Aorta (tissue), 5 donors: ENCODE measurements at places on chromosomes 2 and 18. TPM values are rescaled to one million over a fixed set of nuclear protein-coding genes. Genes with fewer than 3 reads are reported as not detected.

DNA sequence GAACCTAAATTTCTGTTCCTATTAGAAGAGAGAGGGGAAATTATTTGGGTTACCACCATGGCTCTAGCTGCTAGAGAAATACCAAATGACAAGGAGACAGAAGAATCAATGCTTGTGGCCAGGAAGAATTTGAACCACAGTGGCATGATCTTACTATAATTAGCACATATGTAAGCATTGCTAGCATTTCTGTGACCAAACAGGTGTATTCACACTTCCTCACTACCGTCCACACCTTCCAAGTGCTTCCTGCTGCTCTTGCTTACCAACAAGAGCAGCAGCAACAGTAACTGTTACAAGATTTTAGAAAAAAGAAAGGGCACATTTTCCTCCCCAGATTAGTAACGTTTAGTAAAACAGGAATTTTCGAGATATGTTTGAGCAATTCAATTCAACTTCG, 60.5 kb downstream of the CDH7 start:
- DNase-seq = no peak

Gene MALL
- 6.2 TPM for polyA plus RNA-seq

- DNase-seq = no peak
These were observed 11.0 kb upstream of the NCKAP5 start for GRCh38 chr2:133579274-133579673.

- DNase-seq = no peak
These were observed 306.2 kb downstream of the SETBP1 start for GRCh38 chr18:44986933-44987332.

Gene FN1
- 916 TPM for polyA plus RNA-seq

- no peak for DNase-seq
These were observed 410.6 kb upstream of the FIGN start for GRCh38 chr2:164146441-164146840.

DNA sequence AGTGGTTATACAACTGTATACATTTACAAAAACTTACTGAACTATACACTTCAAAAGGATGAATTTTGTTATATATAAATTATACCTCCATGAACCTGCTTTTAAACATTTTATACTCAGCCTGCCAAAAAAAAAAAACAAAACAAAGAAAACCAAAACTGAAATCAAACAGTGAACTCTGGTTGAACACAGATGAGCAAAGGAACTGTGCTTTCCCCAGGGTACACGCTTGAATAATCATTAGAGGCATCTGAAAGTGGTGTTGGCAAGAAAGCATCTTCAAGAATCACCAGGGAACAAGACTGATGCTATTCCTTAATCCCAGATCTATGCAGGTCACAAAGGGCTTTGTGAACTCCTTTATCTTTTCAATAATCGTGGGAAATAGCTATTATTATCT, 77.0 kb upstream of the LYPD1 start:
- no peak for DNase-seq

- DNase-seq = no peak
These were observed 73.7 kb downstream of the DGKD start for GRCh38 chr2:233428008-233428407.

DNA sequence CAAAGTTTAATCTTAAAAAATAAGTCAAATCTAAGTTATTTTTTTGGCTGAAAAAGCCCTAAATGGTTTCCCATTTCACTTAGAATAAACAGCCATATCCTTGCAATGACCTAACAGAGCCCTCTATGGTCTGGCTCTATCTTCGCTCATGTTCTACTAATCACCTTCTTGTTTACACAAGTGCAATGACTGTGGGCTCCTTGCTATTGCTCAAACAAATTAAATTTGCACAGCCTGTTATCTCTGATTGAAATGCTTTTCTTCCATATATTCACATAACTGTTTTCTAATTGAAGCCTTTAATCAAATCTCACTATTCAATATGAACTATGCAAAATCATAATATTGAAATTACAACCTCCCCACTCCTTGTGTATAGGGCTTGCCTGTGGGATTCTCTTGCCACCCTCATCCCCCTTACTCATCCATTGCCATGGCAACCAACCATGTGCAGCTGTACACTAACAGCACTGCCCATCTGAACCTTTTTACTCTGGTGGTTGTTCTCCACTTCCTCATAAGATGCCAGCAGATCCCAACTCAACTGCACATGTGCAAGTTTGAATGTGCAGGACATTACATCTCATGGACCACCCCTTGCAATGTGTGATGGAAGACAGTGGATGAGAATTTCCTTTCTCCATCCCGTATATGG, 1083.2 kb downstream of the SOCS6 start:
- DNase-seq = no peak

DNA sequence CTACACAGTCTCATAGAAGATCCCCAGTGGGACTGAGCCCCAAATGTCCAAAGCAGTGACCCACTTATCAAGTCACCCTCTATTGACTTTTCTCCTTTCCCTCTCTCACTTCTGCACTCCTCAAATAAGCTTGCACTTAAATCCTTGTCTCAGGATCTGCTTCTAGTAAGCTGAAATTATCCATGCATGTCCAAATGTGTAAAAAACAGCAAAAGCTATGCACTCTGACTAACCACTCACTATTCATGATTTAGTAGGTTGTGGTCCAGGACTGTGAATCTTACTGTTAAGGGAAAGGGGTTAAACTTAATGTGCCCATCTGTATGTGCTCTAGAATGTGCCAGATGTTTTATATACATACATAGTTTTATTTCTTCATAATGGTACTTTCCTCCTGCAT, 115.4 kb downstream of the SCG2 start:
- no peak for DNase-seq

- DNase-seq = peak; percentile 32
These were observed 107.4 kb downstream of the PXDN start for GRCh38 chr2:1636791-1637415.

- no peak for DNase-seq
These were observed 92.6 kb upstream of the FAM117B start for GRCh38 chr2:202542142-202542541.

Gene SCN1A
- polyA plus RNA-seq = not detected
